LNCaP clone FGC (cell line): ENCODE measurements at places on chromosomes 16 and 17.
A peak's percentile ranks its signal among the peaks of the same experiment; 100 is the strongest.

- DNase-seq: no peak
Measured at GRCh38 chr16:47493381-47494337, 32.5 kb downstream of the PHKB start.

DNA sequence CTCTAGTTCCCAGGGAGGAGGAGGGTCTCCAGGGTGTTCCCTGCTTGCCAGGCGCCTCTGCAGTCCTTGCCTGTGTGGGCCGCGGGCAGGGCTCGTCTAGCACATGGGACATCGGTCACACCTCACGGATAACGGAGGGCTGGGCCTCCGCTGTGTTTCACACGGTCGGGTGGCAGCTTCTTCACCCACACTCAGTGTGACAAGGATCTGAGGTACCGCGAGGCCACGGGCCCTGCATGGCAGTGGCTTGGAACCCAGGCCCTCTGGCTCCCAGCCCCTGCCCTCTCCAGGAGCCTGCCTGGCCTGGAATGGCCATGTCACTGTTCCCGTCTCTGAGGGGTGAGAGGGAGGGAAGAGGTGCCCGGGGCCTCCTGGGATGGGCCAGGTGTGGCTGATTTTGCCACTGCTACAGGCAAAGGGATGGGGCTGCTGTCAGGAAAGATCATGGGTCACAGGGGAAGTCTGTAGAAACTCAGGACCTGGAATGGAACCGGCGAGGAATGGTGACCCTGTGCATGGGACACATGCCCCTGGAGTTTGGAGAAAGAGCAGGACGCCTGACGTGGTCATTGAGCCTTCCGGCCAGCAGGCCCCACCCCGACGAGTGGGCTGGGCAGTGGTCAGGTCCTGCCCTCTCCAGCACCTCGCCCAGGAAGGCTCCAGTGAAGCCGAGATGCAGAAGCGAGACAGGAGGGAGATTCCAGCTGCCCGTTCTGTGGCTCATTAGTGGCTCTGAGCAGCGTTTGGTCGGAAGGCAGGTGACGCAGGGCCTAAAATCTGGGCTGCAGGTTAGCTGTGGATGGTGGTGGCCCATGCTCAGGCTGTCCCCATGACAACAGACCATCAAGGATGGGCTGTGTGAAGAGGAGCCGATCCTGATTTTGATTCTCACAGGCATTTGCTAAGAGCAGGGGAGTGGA is 76.5 kb upstream of the GSE1 start:
- DNase-seq: no peak

- DNase-seq: no peak
Measured at GRCh38 chr17:76585649-76586593, at the start of gene ST6GALNAC2. TSS of gene ST6GALNAC2 (minus strand) at chr17:76585860. CDS start at chr17:76585808, 52 bp downstream.

- no peak for DNase-seq
Measured at GRCh38 chr16:56672761-56673536, 3.3 kb downstream of the MT1H start.

DNA sequence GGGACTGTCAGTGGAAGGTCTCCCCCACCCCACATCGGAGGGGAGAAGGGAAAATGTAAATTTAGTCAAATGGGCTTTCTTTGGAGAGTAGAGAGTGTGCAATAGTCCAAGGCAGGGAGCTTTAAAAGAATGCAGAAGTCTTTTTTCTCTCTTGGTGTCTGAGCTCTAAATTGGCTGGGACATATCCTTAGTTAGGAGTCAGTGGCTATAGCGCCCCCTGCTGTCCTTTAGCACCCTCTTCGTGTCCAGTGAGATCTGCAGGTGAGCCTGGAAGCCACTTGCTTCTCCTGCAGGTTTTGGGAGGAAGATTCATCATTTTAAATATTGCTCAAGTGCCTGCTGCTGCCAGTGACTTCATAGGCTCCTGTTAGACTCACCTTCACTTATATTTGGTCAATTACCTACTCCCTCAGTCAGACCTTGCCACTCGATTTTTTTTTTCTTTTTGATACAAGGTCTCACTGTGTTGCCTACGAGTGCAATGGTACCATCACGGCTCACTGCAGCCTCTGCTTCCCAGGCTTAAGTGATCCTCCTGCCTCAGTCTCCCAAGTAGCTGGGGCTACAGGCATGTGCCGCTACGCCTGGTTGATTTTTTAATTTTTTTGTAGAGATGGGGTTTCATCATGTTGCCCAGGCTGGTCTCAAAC is 174.8 kb downstream of the PRKCB start:
- DNase-seq: peak; percentile 43

DNA sequence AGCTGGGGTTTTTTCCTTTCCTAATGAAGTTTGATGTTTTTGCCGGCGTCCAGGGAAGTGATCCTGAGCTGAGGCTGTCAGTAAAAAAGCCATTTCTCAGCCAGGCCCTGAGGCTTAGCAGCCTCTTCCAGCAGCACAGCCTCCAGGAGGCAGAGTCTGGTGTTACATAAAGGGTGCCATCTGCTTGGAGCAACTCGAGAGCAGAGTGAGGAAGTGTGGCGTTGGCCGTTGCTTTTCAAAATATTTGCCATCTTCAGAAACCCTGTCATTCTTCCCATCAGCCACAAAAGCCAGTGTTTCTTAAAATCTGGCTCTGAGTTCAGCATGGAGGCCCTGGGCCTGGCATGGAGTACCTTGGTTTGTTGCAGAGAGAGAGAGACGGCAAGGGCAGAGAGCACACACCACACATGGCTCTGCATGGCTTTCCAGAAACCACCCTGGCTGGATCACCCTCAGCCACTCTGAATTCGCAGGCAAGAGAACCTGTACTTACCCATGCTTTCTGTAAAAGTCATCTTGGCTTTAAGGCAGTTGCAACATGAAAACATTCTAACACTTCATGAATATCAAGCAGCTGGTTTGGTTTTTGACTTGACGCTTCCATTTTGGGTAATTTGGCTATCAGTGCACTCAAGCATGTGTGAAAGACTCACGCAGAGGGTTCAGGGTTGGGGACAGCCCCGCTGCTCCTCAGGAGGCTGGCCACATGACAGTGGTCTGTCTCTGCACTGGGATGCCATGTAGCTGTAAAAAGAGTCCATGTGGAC is 21.0 kb downstream of the PMM2 start:
- no peak for DNase-seq

DNA sequence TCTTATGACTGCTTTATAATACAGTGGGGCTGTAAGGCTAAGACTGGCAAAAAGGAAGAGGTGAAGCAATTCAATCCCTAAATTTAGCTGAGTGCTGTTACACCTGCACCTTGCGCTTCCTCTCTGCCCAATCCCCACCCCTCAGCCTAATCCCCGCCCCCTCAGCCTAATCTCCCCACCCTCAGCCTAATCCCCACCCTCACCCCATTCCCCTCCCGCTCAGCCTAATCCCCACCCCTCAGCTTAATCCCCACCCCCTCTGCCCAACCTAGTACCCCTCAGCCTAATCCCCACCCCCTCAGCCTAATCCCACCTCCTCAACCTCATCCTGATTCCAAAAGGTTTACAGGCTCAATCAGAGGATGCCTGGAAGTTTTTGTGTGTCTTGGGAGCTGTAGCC is 155.5 kb downstream of the PMP22 start:
- DNase-seq: no peak

DNA sequence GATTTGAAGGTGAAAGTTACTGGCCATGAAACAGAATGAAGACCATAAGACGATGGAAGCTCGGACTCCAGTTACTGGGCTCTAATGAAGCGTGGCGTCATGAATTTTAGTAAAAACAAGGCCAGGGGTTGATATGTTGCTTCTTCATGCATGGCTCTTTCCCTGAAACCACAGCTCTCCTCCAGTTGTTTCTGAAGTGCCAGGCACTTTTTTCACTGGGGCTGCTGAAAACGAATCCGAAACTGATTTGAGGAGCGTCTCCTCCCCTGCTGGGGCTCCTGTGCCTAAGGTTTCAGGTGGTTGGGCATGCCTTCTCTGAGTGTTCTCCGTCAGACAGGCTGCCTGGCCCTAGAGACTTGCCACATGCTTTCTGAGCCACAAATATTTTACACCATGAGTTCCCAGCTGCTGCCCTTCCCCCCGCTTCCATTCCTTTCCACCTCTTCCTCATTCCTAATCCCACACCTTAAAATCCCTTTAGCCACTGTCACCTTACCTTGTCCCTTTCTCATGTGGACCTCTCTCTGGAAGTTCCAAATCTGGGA is 3.7 kb upstream of the MYL4 start:
- DNase-seq: no peak

DNA sequence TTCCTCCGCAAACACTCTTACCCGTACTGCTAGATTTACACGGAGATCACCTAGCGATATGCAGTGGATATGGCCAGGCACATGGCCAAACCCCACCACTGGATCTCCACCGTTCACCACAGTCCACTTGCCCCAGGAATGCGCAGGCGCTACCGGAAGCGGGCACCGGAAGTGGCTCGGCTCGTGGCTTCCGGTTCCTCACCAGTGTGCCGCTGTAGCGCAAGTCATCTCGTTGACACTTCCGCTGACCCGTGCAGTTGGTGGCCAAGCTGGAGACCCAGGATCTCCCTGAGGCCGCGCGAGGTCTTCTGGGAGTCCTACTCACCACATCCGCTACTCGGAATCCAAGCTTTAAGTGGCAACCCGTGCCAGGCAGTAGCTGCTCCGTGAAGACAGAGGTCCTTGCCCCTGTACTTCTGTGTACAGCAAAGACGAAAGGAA is 11.5 kb downstream of the ZNF597 start:
- no peak for DNase-seq

- DNase-seq: no peak
Measured at GRCh38 chr16:53966821-53967571, 263.0 kb downstream of the FTO start.

- no peak for DNase-seq
Measured at GRCh38 chr17:49252148-49252695, 21.6 kb upstream of the PHOSPHO1 start.

GRCh38 chr17:66829386-66829864 is 5.5 kb upstream of the CACNG5 start:
- DNase-seq: peak; percentile 35

DNA sequence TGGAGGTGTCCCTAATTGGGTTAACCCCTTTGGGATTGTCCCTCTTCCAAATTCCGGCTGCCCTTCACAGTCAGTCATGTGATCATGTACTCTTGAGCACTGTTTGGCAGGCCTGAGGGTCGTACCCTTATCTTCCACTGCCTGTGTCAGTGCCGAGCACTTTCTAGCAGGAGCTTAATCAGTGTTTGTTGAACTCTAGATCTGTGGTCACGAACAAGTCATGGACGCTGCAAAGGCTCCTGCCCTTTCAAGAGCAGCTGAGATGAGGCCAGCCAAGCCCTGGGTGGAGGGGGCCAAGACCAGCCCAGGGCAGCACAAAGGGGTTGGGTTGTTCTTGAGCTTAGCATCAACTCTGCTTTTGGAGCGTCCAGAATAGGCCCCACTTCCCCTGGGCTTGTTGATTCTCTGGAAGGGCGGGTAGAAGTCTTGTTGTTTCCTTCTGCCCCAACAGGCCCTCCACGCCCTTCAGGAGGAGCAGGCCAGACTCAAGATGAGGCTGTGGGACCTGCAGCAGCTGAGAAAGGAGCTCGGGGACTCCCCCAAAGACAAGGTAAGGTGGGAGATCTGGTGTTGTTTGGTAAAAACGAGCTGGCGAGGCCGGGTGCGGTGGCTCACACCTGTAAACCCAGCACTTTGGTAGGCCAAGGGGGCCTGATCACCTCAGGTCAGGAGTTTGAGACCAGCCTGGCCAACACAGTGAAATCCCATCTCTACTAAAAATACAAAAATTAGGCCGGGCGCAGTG is 5.3 kb downstream of the IFI35 start:
- no peak for DNase-seq

DNA sequence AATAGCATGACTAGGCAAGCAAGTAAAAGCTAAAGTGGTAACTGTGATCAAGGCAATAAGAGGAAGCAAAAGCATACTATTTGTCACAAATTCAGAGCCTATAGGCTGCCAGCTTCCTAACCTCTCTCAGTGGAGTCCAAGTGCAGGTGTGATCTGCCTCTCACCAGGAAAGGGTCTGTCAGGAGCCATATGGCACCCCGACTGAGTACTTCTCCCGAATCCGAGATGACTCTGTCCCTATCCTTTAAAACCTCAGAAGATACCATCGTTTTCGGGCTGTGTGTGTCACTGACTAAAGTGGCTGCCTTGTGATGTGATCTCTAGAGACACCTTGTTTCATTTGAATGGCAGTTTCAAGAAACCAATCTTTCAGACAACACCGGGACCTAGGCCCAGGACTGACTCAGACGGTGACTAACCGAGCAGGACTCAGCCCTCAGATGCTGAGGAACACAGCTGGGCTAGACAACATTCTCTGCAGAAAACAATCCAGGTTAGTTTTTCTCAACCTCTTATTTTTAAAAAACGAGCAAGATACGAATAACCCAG is 63.6 kb downstream of the SMG6 start:
- DNase-seq: no peak

GRCh38 chr17:46873941-46874645 is 22.7 kb downstream of the WNT9B start:
- DNase-seq: no peak

- peak; percentile 67 for DNase-seq
Measured at GRCh38 chr16:84369938-84370627, 1.7 kb downstream of the ATP2C2 start.

DNA sequence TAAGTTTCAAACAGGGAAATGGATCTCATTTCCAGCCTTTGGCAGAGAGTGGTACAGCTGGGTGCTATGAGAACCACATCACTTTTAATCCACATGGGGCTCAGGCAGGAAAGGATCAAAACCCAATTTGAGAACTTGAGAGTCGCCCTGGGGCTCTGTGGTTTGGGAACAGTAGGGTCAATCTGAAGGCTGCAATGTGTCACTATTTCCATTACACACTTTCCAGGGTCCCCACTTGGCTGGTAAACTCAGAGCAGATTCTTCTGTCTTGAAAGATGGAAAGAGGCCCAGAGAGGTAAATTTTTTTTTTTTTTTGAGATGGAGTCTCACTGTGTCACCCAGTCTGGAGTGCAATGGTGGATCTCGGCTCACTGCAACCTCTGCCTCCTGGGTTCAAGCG is 6.7 kb upstream of the HIGD1B start:
- DNase-seq: no peak

DNA sequence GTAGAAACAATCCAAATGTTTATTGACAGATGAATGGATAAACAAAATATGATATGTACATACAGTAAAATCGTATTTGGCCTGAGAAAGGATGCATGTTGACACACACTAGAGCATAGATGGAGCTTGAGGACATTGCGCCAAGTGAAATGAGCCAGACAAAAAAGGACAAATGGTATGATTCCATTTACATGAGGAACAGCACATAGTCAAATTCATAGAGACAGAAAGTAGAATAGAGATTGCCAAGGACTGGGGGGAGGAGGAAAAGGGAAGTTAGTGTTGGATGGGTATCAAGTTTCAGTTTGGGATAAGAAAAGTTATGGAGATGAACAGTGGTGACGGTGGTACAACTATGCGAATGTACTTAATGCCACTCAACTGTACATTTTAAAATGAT is 47.9 kb downstream of the COPRS start:
- peak; percentile 78 for DNase-seq
